ENCODE measurements at places on chromosomes 13 and 19.

DNA sequence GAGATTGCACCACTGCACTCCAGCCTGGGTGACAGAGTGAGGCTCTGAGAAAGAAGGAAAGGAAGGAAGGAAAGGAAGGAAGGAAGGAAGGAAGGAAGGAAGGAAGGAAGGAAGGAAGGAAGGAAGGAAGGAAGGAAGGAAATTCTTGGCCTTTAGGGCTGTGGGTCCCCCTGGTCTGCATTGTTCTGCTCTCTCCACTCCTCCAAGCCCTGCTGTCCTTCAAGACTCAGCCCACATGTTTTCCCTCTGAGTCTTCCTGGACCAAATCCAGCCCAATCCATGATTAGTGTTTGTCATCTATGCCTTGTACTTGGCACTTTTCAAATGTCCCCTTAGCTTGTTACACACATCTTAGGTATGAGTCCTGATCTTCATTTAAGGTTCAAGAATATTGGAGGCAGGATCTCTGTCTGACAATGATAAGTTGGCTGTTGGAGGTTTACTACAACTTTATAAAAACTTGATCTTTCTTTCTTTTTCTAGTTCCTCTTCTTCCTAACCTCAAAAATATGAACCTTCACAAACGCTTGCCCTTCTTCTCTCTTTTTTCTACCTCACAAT is 48.8 kb upstream of the INTS6 start:
- no peak for DNase-seq

GRCh38 chr13:38850868-38851626 is 139.6 kb downstream of the STOML3 start:
- DNase-seq: no peak

DNA sequence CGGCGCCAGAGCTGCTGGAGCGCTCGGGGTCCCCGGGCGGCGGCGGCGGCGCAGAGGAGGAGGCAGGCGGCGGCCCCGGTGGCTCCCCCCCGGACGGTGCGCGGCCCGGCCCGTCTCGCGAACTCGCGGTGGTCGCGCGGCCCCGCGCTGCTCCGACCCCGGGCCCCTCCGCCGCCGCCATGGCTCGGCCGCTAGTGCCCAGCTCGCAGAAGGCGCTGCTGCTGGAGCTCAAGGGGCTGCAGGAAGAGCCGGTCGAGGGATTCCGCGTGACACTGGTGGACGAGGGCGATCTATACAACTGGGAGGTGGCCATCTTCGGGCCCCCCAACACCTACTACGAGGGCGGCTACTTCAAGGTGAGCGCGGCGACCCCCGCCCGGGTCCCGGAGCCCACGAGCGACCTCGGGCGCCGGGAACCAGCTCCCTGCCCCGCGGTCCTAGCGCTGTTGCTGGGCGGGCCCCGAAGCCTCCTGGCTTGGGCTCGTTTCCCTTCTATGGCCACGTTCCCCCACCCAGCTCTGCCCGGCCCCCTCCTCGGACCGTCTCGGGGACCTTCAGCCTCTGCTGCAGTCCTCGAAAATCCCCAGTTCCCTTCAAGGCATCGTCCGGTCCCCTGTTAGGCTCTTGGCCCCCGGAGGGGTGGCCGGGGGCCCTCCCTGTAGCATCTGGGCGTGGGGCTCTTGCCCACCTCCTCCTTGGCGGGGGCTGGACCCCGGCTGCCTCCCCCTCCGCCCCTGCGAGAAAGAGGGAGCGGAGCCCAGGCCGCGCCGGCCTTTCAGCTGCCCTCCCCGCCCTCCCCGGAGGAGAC is at the start of gene CDC34:
Gene CDC34, plus strand, starts transcription at position 8 of the 808 bp plus-strand sequence. Its CDS starts 172 bp downstream, at position 180.
- DNase-seq: no peak

DNA sequence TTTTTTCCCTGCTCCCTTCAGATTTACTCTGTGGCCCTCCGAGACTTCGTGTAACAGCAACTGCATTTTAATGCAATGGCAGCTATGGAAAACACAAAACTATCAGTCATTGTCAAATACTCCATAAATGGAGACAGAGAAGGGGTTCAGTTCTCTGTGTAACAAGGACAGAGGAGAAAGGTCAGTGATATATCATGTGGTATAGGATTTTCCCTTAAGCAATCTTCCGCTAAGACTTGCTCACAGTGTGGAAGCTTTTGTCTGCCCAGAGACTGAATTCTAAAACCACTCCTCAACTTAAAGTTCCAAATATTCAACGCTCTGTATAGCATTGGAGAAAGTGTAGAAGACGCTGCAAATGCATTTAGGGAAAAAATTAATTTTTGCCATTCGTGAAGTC is 111.3 kb upstream of the EDNRB start:
- DNase-seq: no peak

- DNase-seq: no peak
Observed at GRCh38 chr13:92461402-92461801, 765.2 kb upstream of the GPC6 start.

DNA sequence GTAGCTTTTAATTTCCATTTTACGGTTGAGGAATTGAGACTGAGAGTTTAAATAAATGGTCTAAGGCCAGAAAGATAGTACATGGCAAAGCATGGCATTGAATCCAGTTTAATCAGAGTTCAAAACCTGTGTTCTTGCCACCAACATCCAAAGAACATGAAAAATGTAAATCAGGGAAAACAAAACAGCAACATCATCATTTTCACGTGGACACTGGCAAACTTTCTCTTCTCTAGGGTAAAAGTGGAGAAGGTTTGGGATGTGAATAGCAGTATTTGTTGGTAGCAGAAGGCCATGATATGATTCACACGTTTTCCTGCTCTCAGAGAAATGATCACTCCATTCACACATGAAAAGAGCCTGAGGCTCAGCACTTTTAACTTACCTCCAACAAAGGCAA is 357.7 kb downstream of the UQCRFS1 start:
- no peak for DNase-seq

DNA sequence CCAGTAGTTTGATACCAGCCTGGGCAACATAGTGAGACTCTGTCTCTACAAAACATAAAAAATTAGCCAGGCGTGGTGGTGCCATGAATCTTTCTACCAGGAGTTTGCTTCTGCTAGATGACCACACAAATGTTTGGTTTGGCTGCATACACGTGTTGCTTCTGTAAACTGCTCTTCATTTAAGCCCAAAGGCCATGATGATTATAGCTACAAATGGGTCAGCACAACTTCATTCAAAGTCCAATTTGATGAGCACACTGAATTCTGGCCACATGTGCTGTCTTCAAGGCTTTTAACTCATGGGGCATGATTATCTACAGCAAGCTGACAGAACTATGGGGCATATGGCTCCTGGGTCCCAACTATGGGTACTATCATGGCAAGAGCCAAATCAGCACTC is 46.3 kb upstream of the DCT start:
- no peak for DNase-seq

All from kidney capillary endothelial cell (primary cell).